ENCODE measurements at places on chromosomes 12 and 14.
A peak's percentile ranks its signal among the peaks of the same experiment; 100 is the strongest.

DNA sequence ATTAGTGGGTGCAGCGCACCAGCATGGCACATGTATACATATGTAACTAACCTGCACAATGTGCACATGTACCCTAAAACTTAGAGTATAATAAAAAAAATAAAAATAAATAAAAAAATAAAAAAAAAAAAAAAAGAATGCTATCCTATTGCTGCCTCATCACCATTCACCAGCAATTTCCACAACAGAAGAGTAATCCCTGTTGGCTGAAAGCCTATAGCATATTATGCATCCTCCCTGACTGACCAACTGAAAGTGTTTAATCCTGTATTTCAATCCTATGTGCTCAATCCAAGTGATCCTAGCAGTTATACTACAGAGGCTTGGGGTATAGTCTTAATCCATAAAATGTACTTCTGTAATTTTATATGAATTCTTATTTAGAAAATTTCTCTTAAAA is 18.5 kb downstream of the DICER1 start:
- no peak for DNase-seq

GRCh38 chr12:54132976-54133771 is 55.6 kb downstream of the SMUG1 start:
- peak; percentile 57 for DNase-seq

- no peak for DNase-seq
These were observed 3.4 kb downstream of the XPOT start for GRCh38 chr12:64407342-64408223.

DNA sequence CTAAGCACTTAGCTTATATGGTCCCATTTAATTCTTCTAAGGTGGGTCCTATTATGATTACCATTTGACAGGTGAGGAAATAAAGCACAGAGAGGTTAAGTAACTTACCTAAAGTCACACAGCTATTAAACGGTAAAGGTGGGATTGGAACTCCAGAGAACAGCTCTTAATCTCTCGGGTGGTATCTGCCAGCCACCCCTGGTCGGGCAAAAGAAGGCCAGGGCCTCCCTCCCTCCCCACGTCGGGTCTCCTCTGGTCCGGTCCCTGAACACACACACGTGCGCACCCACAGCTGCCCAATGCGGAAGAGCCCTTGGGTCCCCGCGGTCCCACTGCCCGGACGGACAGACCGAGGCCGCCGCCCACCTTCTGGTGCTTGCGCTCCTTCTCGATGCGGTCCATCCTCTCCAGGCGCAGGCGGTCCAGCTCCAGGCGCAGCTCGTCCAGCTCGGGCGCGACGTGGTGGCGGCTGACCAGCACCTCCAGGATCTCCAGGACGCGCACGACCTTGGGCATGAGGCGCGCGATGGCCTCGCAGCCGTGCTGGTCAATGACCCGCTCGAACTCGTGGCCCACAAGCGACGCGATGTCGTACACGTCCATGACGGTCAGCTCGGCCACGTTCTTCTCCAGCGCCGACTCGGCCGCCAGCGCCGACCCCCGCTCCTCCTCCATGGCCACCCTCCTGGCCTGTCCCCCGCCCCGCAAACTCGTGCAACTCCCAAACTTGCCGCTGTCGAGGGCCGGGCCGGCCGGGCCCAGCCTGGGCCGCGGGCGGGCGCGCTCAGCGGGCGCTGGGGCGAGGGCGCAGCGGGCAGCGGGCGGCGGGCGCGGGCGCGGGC is 490 bp downstream of the RILPL1 start:
- no peak for DNase-seq

DNA sequence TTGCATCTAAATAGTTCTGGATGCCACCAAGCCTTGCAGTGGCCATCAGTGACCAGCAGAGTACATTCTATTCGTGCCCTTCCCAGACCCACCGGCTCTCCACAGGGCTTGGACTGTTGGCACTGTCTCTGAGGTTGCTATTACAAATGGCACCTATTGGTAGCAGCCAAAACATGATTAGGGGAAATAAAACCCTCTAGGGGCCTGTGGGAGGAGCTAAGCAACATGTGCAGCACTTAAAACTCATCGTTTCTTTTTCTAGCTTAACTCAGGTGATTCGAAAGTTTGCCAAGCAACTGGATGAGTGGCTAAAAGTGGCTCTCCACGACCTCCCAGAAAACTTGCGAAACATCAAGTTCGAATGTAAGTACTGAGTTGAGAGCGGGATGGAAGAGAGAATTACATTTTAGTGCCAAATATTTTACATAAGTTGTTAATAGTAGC is 65.4 kb upstream of the RIC8B start:
- no peak for DNase-seq

DNA sequence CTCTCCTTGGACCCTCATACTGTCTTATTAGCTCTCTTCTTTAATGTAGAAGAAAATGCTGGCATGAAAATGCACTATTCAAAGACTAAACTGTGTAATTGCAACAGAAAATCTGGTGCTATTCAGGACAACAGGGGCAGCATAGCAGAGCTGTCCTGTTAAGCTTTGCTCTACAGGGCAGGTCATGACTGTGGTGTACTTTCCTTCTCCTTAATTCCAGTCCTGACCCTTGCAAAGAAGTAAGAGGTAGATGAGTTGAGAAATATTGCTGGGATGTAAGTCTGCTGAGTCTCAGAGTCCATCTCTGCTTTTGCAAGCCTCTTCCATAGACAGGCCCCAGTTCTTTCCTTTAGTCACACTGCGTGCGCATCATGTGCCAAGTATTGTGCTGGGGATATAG is 52.6 kb upstream of the STK38L start:
- DNase-seq: no peak

DNA sequence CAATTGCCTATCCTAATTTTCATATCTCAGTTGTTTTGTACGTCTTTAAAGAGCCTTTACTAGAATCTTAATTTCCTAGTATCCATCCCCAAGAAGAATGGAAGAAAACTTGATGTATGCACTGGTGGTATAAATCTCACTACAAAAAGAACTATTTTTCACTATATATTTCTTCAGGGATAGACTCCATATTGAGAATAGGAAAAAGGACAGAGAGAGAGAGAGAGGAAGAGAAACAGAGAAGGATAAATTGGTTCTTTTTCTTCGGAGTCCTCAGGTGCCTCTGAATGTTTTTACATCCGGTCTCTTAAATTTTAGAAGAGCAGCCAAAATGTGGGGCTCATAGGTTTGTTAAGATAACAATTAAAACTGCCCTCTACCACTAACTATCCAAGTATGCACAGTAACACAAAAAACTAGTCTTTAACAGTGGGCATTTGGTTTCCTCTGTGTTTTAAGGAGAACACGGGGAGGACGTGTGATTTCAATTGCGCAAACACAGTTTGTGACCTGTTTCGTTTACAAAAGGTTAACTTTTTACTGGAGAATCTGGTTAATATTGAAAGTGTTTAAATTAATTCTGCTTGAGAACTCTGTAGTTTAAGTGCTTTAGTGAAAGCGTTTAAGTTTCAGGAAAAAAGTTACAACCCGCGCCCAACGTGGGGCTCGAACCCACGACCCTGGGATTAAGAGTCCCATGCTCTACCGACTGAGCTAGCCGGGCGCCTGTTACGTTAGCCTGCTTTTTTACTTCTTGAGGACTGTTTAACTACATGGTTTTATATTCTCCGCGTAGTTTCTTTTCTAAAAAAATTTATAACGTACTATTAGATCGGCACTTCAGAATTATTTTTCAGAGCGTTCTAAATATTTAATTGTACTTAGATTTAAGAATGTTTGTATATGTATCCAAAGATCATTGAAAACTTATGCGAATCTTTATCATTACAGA is 5.1 kb upstream of the PSMA3 start:
- peak; percentile 80 for DNase-seq

- DNase-seq: no peak
These were observed 90.2 kb downstream of the FUT8 start for GRCh38 chr14:65502676-65503124.

DNA sequence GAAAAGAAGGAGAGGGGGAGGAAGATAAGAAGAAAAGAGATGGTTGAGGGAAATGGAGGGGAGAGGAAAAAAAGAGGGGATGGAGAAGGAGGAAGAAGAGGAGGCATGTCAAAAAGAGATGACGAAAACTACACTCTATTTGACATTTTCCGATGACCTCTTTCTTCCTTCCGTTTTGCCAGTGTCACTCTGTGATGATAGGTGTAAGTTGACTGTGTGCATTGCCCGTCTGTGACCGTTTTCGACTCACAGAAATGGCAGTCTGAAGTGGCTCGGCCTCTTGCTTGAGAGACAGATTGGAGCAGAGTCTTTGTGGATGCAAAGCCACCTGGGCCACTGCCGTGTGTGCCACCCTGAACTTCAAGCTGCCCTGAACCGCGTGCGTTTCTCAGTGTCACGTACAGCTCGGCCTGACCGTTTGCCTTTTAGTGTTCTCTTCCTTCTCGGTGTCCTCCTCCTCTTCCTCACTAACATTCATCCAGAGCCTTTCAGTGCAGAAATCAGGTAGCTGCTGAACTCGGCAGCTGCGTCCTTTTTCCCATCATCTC is 32.7 kb downstream of the ELK3 start:
- DNase-seq: no peak

- DNase-seq: no peak
These were observed 31.3 kb downstream of the GABARAPL1 start for GRCh38 chr12:10243818-10244520.

DNA sequence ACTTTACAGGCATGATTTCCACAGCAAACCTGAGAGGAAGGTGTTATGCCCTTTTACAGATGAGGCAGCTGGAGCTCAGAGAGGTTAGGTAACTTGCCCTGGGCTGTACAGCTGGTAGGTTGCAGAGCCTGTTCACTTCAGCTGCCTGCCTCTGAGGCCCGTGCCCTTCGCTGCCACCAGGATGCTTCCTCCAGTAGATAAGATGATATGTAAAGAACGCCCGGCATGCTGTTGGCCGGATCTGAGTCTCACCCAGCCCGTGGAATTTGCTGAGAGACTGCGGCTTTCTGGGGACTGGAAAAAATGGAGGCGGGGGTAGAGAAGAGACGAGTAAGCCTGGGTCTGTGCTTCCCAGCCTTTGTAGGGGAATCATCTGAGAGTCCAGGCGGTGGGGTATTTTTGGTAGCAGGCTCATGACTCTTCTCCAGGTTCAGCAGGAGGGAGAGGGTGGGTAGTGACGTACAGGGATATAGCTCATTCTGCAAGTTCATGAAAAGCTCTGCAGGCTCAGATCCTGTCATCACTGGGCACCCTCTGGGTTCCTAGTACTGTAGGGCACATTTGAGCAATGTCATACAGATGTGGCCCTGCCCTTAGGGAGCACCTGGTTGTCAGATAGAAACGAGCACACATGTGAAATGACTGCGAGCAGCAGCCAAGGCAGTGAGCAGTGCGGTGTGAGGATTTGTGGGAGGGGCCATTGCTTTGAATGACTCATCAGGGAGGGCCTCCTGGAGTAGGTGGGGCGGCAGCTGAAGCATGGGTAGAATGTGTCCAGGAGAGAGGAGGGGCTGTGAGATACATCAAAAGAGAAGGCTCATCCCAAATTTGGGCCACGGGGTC is 159.4 kb downstream of the TSPAN9 start:
- DNase-seq: no peak

- DNase-seq: no peak
These were observed 30.8 kb downstream of the KTN1 start for GRCh38 chr14:55610713-55611370.

DNA sequence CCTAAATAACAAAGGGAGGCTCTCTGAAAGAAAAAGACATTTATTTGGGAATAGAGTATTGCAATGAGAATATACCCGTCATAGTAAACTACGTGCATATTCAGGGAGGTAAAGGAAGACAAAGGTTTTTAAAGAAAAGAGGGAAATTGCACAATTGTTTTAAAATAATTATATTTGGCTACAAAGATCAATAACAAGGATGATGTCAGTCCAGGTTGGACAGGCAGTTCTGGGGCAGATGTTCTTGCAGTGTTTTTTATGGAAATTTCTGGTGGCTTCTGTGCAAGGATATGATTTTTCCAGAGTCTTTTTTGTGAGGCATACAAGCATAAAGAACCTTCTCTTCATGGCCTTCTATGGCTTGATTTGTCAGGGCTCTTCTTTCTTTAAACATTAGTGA is 29.6 kb downstream of the HSD17B6 start:
- DNase-seq: no peak

- no peak for DNase-seq
These were observed 20.8 kb downstream of the CKAP4 start for GRCh38 chr12:106226884-106227640.

DNA sequence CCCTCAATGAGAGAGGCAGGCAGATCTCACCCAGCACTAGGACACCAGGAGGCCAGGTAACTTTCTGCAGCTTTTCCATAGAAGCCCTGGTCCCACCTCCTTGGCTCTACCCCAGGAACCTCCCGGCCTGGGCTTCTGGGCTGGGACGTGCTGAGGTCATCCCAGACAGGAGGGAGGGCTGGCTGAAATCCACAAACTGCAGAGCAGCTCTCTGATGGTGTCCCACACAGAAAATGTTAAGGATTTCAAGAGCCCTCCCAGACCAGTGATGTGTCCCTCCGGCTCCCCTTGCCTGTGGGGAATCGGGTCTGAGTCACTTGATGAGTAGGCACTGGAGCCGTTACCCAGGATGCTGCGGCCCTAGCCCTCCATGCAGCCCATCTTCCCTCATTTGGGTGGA is 124.1 kb downstream of the ESRRB start:
- no peak for DNase-seq

- DNase-seq: no peak
These were observed 708 bp upstream of the IGFBP6 start for GRCh38 chr12:53096759-53097158.

- DNase-seq: no peak
These were observed 141.5 kb downstream of the CEP83 start for GRCh38 chr12:94318181-94318580.

GRCh38 chr12:55822228-55822627 is 4.4 kb downstream of the ORMDL2 start:
- DNase-seq: no peak

- no peak for DNase-seq
These were observed 1.8 kb downstream of the OTOGL start for GRCh38 chr12:80101126-80101525.

GRCh38 chr12:6469092-6469491 is 1.4 kb downstream of the VAMP1 start:
- DNase-seq: no peak

- DNase-seq: no peak
These were observed 142.5 kb downstream of the TMX1 start for GRCh38 chr14:51382506-51382905.

DNA sequence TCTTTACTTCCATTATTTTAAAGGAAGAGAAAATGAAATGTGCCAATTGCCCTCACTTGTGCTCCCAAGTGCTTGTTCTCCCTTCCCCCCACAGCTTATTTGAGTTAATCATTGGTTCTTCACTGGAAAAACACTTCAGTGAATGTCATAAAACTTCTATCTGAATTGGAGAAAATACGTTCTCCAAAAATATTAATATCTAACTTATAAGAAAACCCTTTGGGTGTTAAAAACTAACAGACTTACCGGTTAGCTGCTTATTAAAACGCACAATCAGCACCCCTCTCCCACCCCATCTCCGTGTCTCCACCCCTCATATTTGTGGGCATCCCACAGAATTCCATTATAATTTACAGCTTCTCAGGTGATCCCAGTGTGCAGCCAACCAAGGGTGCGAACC is 31.7 kb downstream of the PLEKHA5 start:
- DNase-seq: no peak

GRCh38 chr12:61523276-61523992 is 736.8 kb upstream of the USP15 start:
- DNase-seq: no peak

GRCh38 chr14:105217774-105218173 is 30.6 kb upstream of the BTBD6 start:
- no peak for DNase-seq
